ENCODE measurements at places on chromosomes 7 and 10. TPM values are rescaled to one million over a fixed set of nuclear protein-coding genes. Genes with fewer than 3 reads are reported as not detected.
A peak's percentile ranks its signal among the peaks of the same experiment; 100 is the strongest.

DNA sequence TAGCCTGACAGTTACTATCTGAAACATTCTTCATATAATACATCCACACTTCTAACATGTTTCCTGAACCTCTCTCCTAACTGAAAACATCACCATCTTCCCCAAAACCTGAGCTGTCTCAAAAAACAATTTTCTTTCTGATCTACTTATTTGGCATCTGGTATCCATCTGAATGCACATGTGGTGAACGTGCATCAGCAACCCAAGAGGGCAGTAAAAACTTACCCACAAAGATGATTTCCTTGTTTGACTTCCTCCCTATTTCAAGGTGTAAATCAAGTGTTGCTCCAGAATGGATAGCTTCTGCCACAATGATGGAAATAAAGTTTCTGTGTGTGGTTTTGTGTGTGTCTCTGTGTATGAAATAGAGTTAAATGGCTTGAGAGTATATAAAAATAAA lies 500.4 kb downstream of the MAGI2 start:
- no peaks in the 10 kb centered on the region for H3K36me3 ChIP-seq
- H3K4me1 ChIP-seq, result no peaks in the 10 kb centered on the region
- H3K27me3 ChIP-seq, result no peaks in the 10 kb centered on the region
- no peak for DNase-seq
- no peak overlapping the region for H3K27ac ChIP-seq

DNA sequence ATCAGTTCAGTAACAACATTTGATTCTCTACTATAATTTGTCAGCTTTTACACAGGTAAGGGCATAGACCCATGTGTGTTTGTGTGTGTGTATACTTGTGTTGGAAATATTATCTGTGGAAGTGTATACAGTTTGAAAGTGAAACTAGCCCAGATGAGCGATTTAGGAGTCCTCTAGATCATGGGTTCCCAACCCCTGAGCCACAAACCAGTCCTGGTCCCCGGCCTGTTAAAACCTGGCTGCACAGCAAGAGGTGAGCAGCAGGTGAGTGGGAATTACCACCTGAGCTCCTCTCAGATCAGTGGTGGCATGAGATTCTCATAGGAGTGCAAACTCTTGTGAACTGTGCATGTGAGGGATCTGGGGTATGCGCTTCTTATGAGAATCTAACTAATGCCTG lies 1221.5 kb upstream of the SORCS1 start:
- DNase-seq, result no peak
- no peak overlapping the region for H3K4me3 ChIP-seq
- H3K36me3 ChIP-seq, result no peaks in the 10 kb centered on the region
- no peak overlapping the region for H3K27ac ChIP-seq
- H3K27me3 ChIP-seq, result no peaks in the 10 kb centered on the region
- H3K4me1 ChIP-seq, result no peaks in the 10 kb centered on the region

DNA sequence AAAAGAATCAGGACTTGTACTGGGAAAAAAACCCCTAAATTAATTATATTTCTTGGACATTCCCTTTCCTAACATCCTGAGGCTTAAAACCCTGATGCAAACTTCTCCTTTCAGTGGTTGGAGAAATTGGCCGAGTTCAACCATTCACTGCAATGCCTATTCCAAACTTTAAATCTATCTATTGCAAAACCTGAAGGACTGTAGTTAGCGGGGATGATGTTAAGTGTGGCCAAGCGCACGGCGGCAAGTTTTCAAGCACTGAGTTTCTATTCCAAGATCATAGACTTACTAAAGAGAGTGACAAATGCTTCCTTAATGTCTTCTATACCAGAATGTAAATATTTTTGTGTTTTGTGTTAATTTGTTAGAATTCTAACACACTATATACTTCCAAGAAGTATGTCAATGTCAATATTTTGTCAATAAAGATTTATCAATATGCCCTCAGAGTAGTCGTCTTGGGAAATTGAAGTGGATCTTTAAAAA lies 6.6 kb downstream of the EMX2 start:
- H3K36me3 ChIP-seq, result no peaks in the 10 kb centered on the region
- H3K27ac ChIP-seq, result no peak overlapping the region
- DNase-seq, result no peak
- peaks cover 98% of the 10 kb centered on the region for H3K27me3 ChIP-seq
- H3K4me1 ChIP-seq, result peaks cover 18% of the 10 kb centered on the region
- no peak overlapping the region for H3K4me3 ChIP-seq

GRCh38 chr10:100656454-100656853 lies 88.9 kb upstream of the PAX2 start:
- peaks cover 15% of the 10 kb centered on the region for H3K4me1 ChIP-seq
- H3K36me3 ChIP-seq, result no peaks in the 10 kb centered on the region
- H3K27ac ChIP-seq, result no peak overlapping the region
- H3K4me3 ChIP-seq, result no peak overlapping the region
- peaks cover 94% of the 10 kb centered on the region for H3K27me3 ChIP-seq

GRCh38 chr10:29619241-29619669 lies 15.5 kb downstream of the SVIL start:
- no peak for DNase-seq
- H3K4me1 ChIP-seq, result peaks cover 10% of the 10 kb centered on the region
- H3K4me3 ChIP-seq, result no peak overlapping the region
- H3K27ac ChIP-seq, result peak overlapping the region; percentile 21
- no peaks in the 10 kb centered on the region for H3K27me3 ChIP-seq

DNA sequence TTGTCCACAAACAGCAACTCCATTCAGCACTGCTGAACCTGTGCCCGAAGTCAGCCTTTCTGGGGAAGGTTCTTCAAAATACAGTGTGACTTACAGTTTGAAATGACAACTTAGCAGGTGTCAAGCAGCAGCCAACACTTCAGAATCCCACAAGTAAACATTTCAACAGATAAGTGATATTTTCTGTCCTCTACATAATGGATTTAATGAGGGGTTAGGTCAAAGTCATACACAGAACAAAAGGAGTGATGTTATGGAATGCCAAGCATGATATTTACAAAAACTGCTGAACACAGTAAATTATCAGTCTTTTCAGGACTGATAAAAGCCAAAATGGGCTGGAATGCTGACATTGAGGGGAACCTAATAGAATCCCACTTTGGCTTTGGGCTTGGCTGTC lies 77.6 kb upstream of the JAZF1 start:
- no peaks in the 10 kb centered on the region for H3K27me3 ChIP-seq
- no peak for DNase-seq
- no peaks in the 10 kb centered on the region for H3K36me3 ChIP-seq
- H3K4me3 ChIP-seq, result no peak overlapping the region
- no peak overlapping the region for H3K27ac ChIP-seq

DNA sequence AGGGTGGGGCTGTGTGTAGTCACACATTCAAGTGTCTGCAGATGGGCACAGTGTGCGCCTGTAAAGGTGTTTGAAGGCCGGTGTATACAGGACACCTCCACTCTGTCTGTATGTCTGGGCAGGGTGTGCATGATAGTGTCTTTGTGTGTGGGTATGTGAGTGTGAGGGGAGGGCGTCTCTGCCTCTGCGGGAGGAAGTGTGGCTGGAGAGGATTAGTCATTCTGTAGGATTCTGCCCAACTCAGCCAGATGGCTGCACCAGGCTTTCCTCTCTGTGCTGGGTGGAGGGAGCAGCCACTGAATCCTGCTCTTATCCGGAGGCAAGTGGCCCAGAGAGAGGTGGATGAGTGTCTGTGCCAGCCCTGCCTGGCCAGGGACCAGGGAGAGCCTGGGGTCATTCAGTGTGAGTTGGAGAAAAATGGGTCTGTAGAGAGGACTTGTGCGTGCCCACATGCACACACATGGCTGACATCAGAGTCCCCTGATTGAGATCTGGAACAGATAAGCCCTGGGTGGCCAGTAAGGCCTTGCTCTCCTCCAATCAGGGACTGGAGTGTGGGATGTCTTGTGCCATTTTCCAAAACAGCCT lies 1.7 kb downstream of the SFXN3 start:
- peaks cover 13% of the 10 kb centered on the region for H3K4me1 ChIP-seq
- no peaks in the 10 kb centered on the region for H3K27me3 ChIP-seq
- H3K4me3 ChIP-seq, result peak overlapping the region; percentile 89
- peaks cover 33% of the 10 kb centered on the region for H3K36me3 ChIP-seq
- peak overlapping the region; percentile 94 for H3K27ac ChIP-seq

DNA sequence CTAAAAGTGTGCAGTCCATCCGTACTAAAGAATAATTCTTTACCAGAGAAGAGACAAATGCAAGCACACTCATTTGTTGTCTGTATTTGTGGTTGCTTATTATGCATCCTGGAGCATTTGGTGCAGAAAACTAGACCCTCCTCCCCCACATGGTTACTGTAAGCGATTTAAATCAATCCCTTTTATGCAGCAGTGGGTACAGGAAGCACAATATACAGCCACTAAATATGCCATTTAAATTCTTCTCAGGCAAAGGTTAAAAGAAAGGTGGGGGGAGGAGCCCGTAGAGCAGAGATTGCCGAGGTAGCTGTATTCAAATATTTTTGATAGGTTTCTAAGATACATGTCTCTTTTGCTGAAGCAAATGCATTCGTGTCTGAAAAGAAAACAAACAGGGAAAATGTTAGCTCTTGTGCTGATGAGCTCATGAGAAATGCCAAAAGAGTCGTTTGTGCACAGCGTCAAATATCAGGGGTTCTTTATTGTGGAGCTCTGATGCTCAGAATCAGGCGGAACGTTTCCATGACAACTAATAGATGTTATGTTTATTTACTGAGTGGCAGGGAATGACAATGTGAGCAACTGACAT lies 131.3 kb upstream of the NPVF start:
- H3K4me3 ChIP-seq, result no peak overlapping the region
- no peaks in the 10 kb centered on the region for H3K36me3 ChIP-seq
- H3K4me1 ChIP-seq, result no peaks in the 10 kb centered on the region
- DNase-seq, result no peak
- no peak overlapping the region for H3K27ac ChIP-seq
- no peaks in the 10 kb centered on the region for H3K27me3 ChIP-seq

- H3K36me3 ChIP-seq, result no peaks in the 10 kb centered on the region
- H3K4me1 ChIP-seq, result no peaks in the 10 kb centered on the region
- DNase-seq, result no peak
Measured at GRCh38 chr10:4403638-4404252, 422.3 kb upstream of the AKR1E2 start.

DNA sequence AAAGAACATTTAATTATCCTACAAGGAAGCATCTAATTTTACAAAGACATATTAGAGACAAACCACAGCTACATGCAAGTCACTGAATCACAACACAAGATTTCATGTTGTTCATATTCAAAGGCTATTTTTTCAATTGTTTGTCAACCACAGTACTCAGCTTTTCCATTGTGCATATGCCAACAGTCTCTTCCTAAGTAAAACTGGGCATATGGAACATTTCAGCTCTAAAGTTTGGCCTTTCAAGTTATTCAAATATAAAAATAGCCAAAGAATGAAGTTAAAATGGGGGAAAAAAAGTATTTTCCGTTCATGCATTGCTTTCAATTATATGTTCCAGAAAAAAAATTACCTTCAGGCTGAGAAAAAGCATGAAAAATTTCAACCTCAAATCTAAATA lies 537.9 kb downstream of the PLXDC2 start:
- no peaks in the 10 kb centered on the region for H3K27me3 ChIP-seq
- H3K27ac ChIP-seq, result no peak overlapping the region
- no peaks in the 10 kb centered on the region for H3K36me3 ChIP-seq

GRCh38 chr7:94567396-94567795 lies 57.8 kb downstream of the CASD1 start:
- DNase-seq, result no peak
- H3K27me3 ChIP-seq, result no peaks in the 10 kb centered on the region
- H3K4me3 ChIP-seq, result no peak overlapping the region

GRCh38 chr7:144127714-144128334 lies 4.8 kb downstream of the OR2A14 start:
- no peak overlapping the region for H3K4me3 ChIP-seq
- no peak overlapping the region for H3K27ac ChIP-seq
- H3K27me3 ChIP-seq, result no peaks in the 10 kb centered on the region
- peak; percentile 94 for DNase-seq
- H3K36me3 ChIP-seq, result no peaks in the 10 kb centered on the region

DNA sequence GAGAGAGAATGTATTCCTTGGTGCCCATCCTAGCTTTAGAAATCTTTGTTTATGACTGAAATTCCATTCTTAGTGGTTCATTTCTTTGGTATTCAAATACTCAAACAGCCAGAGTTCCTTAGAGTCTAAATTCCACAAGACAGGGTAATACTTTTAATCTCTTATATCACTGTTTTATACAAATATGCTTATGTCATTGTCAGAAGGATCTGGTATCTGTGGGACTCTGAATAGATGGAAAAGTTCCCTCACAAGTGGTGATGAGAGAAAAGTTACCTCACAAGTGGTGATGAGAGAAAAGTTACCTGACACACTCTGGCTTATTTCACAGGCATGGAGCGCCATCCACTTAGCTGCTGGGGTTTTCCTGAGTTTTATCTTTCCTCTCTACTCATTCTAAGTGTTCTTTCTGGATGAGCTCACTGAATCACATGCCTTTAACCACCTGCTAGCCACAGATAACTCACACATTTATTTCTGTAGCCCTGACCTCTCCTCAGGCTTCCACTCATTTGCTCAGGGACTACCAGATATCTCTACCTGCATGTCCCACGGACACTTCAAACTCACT lies 784.0 kb downstream of the SUGCT start:
- no peaks in the 10 kb centered on the region for H3K27me3 ChIP-seq
- DNase-seq, result no peak
- no peaks in the 10 kb centered on the region for H3K4me1 ChIP-seq
- no peak overlapping the region for H3K27ac ChIP-seq

GRCh38 chr10:96820765-96821164 lies 11.3 kb upstream of the LCOR start:
- H3K27ac ChIP-seq, result no peak overlapping the region
- H3K4me3 ChIP-seq, result no peak overlapping the region
- no peaks in the 10 kb centered on the region for H3K4me1 ChIP-seq
- H3K27me3 ChIP-seq, result no peaks in the 10 kb centered on the region

GRCh38 chr10:35043796-35044344 lies 46.3 kb downstream of the CUL2 start:
- no peak overlapping the region for H3K4me3 ChIP-seq
- no peak for DNase-seq
- no peaks in the 10 kb centered on the region for H3K4me1 ChIP-seq
- no peak overlapping the region for H3K27ac ChIP-seq

- no peak overlapping the region for H3K27ac ChIP-seq
- no peak for DNase-seq
- no peaks in the 10 kb centered on the region for H3K36me3 ChIP-seq
- H3K27me3 ChIP-seq, result no peaks in the 10 kb centered on the region
- H3K4me1 ChIP-seq, result peaks cover 3% of the 10 kb centered on the region
- no peak overlapping the region for H3K4me3 ChIP-seq
Measured at GRCh38 chr7:44853391-44853790, 5.5 kb upstream of the H2AZ2 start.

ABHD11 gene
- total RNA-seq, result 19.7 TPM

OR2A12 gene
- not detected for total RNA-seq

FKBP6 gene
- total RNA-seq, result not detected

SEMA3C gene
- total RNA-seq, result 37.2 TPM

ZNF853 gene
- total RNA-seq, result 5.2 TPM

TUBB8 gene
- total RNA-seq, result 0.20 TPM

RBM20 gene
- total RNA-seq, result 0.41 TPM

LZTS2 gene
- 50.0 TPM for total RNA-seq

PKD1L1 gene
- total RNA-seq, result 1.0 TPM

RTKN2 gene
- total RNA-seq, result 93.7 TPM

All from upper lobe of right lung (tissue), 1 donor.